ENCODE measurements at places on chromosomes 2 and 18.

- no peak for DNase-seq
Measured at GRCh38 chr2:42933824-42934254, 141.5 kb upstream of the HAAO start.

DNA sequence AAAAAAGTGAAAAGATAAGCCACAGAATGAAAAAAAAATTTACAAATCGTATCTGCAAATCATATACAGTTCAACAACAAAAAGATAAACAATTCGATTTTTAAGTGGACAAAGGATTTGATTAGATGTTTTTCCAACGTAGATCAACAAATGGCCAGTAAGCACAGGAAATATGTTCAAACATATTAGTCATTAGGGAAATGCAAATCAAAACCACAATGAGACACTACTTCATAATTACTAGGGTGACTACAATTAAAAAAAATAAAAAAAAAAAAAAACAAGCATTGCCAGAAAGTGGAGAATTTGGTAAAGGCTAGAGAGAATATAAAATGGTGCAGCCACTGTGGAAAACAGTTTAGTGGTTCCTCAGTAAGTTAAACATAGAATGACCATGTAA lies 38.3 kb upstream of the RNU4ATAC start:
- DNase-seq: no peak

GRCh38 chr2:66445925-66446871 lies 11.3 kb downstream of the MEIS1 start:
- DNase-seq: no peak

DNA sequence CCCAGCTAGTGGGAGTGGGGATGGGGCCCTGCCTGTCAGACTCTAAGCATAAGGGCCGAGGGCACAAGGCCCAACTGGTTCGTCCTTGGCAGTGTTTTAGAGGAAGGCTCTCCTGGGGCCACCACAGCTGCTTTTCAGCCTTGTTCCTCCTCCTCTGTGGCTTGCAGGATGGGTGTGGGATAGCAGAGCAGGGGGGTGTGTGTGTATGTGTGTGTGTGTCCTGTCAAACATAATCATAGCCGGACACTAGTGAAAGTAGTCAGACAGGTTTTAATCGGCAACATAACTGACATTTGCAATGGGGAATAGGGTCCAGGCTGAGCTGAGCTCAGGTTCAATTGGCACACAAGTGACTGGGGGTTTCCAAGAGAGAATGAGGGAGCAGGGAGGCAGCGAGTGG lies 114.2 kb downstream of the SEPTIN10 start:
- no peak for DNase-seq

GRCh38 chr2:112794131-112794733 lies 9.9 kb upstream of the IL1A start:
- no peak for DNase-seq

DNA sequence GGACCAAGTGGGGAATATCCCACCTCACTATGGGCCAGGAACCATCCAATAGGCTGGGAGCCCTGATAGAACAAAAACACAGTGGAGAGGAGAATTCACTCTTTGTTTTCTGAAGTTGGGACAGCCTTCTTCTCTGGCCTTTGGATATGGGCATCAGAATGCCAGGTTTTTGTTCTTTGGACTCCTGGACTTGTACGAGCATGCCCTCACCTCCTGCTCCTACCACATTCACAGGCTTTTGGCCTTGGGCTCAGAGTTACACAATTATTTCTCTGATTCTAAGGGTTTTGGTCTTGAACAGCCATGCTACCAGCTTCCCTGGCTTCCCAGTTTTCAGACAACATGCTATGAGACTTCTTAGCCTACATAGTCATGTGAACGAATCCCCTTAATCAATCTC lies 732.9 kb upstream of the VRK2 start:
- DNase-seq: no peak

GRCh38 chr2:207044379-207045362 lies 105.4 kb downstream of the CPO start:
- no peak for DNase-seq

DNA sequence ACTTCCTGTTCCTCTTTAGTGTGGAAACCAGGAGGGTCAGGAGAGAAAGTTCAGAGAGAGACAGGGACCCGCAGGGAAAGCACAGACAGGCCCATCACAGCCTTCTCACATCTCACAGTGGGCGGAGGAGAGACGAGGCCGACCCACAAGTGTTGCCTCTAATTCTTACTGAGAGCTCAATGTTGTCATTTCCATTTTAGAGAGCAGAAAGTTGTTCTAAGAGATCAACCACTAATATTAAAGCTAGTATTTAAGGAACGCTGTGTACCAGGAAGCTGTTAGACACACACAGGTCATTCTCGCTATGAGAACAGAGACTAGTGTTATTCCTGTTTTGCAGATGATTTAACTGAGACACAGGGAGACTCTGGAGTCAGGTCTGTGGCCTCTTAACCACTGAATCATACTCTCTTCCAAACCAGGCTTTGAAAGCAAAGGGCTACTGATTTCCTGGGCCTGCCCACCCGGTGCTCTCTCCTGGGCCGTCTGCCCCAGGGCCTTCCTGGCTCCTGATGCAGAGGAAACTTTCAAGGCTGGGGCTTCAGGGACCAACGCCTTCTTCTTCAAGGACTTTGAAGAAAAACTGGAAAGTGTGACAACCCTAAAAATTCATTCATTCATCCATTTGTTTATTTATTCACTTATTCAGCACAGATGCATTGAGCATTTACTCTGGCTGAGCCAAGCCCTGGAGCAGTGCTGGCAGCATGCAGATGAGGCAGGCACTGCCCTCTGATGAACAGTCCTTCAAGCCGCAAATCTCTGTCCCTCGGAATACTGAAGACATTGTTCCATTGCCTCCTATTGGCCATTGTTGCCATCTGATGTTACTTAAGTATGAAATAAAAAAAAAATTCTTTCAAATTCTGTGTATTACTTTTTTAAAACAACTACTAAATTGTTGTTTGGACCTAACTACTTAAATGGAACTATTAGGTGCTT lies 37.2 kb upstream of the BIN1 start:
- DNase-seq: no peak

- no peak for DNase-seq
Measured at GRCh38 chr2:42835577-42836371, 43.4 kb upstream of the HAAO start.

DNA sequence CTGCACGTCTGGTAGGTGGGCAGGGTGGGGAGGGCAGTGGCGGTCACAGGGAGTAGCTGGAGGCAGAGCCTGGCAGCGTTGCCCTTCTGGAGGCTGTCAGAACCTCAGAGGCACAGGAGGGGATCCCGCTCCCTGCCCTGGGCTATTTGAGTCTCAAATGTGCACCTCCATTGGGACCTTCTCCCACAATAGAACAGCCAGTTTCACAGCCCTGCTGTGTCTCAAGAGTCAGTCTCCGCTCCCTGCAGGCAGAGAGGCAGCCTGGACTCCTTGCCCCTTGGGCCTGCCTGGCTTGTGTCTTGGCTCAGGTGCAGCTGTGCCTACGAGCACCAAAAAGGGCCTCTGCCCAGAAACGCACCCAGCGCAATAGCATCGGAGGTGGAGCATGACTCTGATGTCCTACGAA lies 57.4 kb downstream of the FAM168B start:
- DNase-seq: no peak

DNA sequence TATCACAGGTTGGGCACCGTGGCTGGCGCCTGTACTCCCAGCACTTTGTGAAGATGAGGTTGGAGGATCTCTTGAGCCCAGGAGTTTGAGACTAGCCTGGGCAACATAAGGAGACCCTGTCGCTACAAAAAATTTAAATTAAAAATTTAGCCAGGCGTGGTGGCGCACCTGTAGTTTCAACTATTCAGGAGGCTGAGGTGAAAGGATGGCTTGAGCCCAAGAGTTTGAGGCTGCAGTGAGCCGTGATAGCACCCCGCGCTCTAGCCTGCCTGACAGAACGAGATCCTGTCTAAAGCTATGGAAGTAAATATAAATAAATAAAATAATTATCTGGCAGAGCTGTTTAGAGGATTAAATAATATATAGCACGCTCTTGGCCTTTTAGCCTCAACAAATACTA lies 1.4 kb upstream of the SH3RF3 start:
- no peak for DNase-seq

- DNase-seq: no peak
Measured at GRCh38 chr2:138267161-138267901, 234.2 kb upstream of the SPOPL start.

- no peak for DNase-seq
Measured at GRCh38 chr2:73830871-73831401, 2.2 kb downstream of the STAMBP start.

GRCh38 chr2:231017231-231017598 lies 20.1 kb upstream of the C2orf72 start:
- peak; percentile 48 for DNase-seq

DNA sequence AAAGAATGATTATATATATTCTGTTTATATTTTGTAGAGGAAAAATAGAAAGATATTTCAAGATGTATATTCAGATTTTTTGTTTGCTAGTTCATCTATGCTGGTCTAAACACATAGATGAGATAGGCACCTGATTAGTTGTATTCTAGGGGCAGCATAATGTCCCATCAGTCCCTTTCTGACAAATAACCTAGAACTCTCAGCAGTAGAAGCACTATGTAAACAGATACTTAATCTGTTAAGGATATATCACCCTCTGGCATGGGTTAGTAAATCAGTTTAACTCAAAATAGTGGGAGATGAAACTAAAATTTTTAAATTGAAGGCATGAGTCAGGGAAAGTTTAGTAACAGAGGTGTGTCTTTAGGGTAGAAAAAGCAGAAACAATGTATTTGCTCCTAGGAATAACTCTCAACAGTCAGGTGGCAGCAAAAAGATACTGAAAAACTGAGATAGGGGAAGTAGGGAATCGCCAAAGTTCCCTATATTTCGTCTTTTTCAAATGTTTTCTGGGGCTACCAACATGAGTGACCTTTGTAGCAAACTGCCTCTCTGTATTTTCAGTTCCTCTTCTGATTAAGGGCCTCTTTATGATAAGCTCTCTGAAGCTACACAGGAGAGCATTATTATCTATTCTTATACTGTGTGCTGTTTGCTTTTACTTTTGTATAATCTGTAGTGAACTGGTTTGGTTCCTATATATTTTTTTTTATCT lies 5.7 kb downstream of the PPP1R1C start:
- DNase-seq: no peak

GRCh38 chr18:23684515-23685197 lies 4.6 kb upstream of the LAMA3 start:
- no peak for DNase-seq

- DNase-seq: no peak
Measured at GRCh38 chr18:58223717-58224424, 179.8 kb downstream of the NEDD4L start.

- no peak for DNase-seq
Measured at GRCh38 chr2:23711979-23712755, 214.8 kb downstream of the ATAD2B start.

DNA sequence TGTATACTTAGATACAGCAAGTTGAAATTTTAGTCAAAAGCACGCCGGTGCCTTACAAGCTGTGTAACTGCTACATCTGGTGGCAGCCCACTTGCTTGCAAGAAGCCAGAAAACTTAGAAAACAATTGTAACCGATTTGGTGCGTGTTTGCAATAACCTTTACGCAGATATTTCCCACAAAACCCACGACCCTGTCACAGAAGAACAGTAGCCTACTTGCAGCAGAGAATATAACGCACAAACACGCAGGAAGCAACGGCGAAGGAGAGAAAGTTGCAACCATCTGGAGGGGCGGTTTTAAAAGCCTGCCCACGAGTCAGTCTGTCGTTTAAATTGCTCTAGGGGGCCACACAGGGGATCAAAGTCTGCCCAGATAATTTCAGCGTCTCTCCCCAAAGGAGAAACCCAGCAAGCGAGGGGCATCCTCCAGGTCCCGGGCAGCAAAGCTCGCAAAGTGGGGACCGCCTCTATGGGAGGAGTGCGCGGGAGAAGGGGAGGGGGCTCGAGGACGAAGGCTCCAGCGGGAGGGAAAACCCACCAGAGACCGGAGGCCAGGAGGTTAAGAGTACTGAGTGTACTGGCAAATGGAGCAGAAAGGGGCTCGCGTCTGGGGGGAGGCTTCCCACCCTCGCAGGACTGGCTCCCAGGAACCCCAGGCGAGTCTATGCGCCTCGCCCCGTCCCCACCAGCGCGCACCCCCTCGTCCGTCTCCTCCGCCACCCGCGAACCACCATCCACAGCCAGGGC lies 1.1 kb downstream of the TLK1 start:
- peak; percentile 91 for DNase-seq

GRCh38 chr2:233983445-233983844 lies 66.3 kb downstream of the TRPM8 start:
- no peak for DNase-seq

DNA sequence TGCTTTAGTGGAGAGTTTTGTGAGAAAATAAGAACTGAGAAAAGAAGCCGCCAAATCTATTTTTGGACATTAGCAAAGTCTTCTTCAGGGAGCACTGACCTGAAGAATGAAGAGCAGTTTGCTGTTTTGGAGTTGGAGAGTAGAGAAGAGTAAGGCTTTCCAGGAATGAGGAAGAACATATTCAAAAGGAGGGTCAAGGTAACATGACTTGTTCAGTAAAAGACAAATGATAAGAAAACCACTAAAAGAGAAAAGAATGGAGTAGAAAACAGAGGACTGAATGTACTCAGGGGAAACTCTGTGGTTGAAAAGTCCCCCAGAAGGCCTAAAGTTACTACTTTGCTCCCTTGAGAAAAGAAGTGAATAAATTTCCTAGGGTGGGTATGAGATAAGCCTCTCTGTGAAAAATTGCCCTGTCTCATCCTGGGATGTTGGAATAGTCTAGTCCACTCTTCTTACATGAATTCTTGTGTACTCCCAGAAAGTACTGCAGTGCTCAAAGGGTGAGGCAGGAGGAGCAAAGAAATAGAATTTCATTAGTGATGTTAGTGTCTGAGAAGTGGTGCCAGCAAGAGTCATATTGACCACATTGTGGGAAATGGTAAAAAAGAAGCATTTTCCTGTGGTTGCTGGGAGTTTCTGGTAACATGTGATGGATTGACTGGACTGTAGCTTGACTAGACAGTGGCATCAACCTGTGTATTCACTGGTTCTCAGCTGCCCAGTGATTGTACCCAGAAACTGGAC lies 27.8 kb downstream of the MBD5 start:
- DNase-seq: no peak

GRCh38 chr2:239316562-239317465 lies 84.0 kb downstream of the HDAC4 start:
- no peak for DNase-seq

GRCh38 chr2:168178520-168179324 lies 68.7 kb downstream of the STK39 start:
- DNase-seq: peak; percentile 87
